Effector memory CD8-positive, alpha-beta T cell (primary cell): ENCODE measurements at places on chromosomes 2 and 18.
A peak's percentile ranks its signal among the peaks of the same experiment; 100 is the strongest.

GRCh38 chr2:223925106-223925505 is 20.0 kb downstream of the WDFY1 start:
- DNase-seq, result no peak

- DNase-seq, result no peak
These were observed 252.8 kb downstream of the LDLRAD4 start for GRCh38 chr18:13471198-13471845.

DNA sequence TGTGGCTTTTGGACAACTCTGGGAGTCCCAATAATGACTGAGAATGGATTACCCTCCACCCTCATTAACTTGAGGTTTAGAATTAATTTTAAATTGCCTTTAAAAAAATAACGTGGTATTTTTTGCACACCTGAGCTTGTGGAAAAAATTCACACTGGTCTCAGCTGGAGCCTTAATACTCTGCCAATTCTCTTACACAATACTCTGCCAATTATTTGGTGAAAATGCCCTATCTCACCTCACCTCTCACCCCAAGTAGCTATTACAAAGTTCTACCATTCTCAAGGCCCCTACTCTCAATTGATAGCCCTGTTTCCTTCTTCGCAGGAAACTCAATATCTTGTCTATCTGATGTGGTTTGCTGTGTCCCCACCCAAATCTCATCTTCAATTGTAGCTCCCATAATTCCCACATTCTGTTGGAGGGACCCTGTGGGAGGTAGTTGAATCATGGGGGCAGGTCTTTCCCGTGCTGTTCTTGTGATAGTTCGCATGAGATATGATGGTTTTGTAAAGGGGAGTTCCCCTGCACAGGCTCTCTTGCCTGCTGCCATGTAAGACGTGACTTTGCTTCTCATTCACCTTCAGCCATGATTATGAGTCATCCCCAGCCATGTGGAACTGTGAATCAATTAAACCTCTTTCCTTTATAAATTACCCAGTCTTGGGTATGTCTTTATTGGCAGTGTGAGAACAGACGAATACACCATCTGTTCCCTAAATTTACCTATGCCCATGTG is 27.4 kb upstream of the C2orf69 start:
- no peak for DNase-seq

DNA sequence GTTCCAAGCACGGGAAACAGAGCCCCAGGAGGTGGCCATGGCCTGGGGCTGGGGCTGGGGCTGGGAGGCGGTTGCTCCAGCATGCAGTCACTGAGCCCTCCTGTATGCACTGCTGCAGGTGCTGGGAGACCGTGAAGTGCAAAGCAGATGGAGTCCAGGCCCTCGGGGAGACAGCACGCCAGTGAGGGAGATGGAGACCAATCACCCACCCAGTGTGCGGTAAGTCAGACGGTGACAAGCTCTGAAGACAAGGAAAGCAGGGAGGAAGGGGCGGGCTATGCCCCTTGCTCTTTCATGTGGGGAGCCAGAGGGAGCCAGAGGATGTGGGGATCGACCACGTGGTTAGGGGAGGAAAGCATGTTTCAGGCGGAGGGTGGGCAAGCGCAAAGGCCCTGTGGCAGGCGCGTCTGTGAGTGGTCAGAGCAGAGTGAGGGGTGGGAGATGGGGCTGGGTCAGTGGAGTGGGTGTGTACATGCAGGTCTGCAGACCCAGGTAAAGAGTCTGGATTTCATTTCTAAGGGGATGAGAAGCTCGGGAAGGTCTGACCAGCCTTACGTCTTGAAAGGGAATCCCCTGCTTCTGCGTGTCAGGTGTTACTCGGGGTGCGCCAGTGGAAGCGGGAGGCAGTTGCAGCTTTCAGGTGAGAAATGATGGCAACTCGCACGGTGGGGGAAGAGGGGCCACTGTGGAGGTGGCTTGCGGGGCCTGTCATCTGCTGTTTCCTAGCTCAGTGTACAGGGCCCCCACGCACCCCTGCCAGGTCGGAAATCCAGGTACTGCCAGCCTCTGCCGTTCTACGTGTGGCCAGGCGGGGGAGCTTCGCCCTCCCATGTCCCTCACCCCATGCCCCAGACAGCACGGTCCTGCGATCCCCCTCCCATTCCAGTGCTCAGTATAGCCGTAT is 19.4 kb downstream of the RRM2 start:
- DNase-seq, result no peak

DNA sequence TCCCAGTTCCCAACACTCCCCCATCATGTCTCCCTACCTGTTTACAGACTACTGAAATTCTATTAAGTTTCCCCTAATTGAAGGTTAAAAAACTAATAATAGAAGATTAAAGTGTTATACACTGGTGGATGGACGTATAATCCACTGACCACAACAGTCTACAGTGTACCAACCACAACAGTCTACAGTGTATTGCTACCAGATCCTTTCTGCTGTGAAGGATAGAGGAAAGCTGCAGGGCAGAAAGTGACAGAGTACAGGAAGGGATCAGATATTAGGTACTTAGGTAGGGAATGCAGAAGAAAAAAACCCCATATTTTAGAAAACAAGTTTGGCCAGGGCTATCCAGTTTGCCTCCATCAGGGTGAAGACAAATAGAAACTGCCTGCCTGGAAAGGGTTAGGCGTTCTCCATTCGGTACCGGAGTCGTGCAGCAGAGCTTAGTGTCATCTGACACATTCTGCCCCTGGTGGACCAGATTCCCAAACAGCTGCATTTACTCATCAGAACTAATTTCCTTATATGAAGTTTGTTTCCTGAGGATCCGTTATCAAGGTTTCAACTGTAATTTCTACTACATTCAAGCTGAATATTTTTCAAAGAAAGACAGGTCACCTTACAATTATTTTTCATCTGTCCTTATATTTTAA is 49.9 kb downstream of the KLF7 start:
- no peak for DNase-seq

DNA sequence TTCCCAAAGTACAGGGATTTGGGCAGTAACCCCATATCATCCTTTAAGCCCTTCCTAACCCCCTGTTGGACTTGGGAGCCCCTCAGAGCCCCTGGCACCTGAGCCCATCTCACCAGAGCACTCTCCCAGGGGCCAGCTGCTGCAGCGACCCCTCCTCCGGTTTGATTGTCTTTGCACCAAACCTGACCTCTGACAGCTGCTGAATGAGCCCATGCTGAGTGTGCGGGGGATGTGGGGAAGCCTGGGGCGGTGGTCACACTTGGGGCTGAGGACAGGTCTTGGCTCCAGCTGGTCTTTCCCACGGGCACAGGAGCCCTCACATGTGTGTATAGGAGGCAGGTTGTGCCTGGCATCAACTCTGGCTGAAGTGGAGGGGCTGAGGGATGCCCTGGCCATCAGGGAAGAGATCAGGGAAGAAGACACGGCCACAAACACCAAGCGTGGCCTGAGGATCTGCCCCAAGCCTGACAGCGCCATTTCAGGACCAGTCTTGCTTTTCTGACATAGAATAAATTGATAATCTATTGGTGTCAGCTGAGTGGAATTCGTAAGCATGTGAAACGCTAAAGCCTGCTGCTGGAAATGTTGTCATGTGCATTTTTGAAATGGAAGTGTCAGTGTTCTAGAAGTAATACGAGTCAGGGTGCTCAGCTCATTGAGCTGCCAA is 102.4 kb downstream of the ACKR3 start:
- DNase-seq, result no peak

DNA sequence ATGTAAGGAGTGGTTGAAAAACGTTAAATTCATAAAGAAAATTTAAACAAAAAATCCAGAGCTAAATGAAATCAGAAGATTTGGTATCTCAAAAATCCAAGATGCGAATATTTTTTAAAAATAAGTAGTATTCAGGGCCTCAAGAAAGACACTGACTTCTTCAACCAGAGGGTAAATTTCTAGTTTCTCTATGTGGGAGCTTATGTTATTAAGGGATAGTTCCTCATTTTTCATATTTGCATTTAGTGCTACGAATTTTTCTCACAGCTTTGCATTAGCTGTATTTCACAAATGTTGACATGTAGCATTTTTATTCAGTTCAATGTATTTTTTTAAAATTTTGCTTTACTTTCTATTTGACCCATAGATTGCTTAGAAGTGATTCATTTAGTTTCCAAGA is 454.7 kb downstream of the CBLN2 start:
- DNase-seq, result no peak

DNA sequence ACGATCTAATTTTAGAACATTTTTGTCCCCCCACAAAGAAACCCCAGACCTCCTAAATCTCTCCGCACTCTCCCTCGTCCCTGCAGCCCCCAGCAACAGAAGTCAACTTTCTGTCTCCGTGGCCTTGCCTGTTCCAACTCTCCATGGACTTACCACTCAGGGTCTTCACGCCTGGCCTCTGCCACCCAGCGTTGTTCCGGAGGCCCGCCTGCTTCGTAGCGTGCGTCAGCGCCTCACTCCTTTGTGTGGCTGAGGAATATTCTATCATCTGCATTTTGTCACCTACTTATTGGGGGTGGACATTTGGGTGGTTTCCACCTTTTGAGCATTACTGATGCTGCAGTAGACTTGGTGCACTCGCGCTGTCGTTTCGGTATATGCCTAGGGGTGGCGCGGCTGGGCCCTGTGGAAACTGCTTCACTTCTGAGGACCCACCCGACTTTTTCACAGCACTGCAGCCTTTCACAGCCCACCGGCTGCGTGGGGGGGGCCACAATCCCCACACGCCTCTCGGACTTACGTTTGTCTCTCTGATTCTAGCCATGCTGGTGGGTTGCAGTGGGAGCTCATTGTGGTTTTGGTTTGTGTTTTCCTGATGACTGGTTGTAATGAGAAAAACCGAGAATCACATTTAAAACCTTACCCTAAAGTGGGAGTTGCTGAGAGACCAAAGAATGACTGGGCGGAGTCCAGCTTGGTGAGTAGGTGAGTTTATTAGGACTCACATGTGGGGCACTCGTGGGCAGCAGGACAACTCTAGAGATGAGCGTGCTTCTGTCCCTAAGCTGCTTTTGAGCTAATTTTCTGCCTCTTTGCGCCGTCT is 1.4 kb upstream of the HSBP1L1 start:
- peak; percentile 63 for DNase-seq

DNA sequence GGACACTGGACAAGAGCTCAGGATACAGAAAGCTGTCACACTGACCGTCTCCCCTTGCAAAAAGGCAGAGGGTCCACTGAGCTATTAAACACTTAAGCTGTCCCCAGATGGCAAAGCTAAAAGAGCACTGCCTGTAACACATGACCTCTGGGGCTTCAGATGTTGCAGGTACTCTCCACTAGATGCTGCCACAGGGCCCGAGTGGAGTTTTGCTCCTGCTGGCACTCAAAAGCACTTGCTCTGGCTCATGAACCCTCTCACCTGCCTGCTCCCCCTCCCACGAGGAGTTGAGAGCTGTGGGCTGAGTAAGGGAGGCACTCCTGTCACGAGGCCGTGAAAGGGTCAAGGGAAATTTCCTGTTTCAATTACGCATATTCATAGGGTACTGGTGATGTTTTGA is 227.9 kb downstream of the PRKCE start:
- no peak for DNase-seq

GRCh38 chr18:63083555-63083954 is 236.0 kb downstream of the BCL2 start:
- no peak for DNase-seq
